ENCODE measurements at places on chromosomes 1 and 21.
A peak's percentile ranks its signal among the peaks of the same experiment; 100 is the strongest.

GRCh38 chr1:239563681-239564080 lies 177.3 kb downstream of the CHRM3 start:
- no peak for DNase-seq

GRCh38 chr1:185420588-185421081 lies 103.6 kb upstream of the IVNS1ABP start:
- no peak for DNase-seq

DNA sequence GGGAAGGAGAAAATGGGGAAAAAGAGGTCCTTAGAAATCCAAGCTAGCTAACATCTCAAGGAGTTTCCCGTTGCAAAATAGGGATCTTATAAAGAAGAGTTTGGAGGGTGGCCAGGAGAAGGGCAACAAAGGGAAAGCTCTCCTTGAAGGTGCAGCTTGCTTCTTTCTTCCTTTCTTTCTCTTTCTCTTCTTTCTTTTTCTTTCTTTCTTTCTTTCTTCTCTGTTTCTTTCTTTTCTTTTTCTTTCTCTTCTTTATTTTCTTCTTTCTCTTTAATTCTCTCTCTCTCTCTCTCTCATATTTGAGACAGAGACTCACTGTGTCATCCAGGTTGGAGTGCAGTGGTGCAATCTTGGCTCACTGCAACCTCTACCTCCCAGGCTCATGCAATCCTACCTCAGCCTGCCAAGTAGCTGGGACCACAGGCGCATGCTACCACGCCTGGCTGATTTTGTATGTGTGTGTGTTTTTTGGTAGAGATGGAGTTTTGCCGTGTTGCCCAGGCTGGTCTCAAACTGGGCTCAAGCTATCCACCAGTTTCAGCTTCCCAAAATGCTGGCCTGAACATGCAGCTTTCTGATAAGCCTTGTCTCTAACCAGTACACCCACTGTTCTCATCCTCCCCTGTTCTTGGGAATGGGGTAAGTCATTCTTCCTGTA lies 44.4 kb downstream of the RNF11 start:
- no peak for DNase-seq

DNA sequence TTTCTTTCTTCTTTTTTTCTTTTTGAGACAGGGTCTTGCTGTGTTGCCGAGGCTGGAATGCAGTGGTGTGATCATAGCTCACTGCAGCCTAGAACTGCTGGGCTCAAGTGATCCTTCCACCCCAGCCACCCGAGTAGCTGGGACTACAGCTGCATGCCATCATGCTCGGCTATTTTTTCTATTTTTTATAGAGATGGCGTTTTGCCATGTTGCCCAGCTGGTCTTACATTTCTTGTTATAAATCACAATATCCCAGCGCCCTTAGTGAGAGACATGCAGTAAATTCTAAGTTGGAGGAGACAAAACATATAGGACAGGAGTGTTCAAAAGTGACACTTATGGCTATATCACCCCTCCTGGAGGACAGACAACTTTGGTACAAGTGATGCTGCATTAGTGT lies 31.3 kb upstream of the ACTN2 start:
- DNase-seq = no peak

DNA sequence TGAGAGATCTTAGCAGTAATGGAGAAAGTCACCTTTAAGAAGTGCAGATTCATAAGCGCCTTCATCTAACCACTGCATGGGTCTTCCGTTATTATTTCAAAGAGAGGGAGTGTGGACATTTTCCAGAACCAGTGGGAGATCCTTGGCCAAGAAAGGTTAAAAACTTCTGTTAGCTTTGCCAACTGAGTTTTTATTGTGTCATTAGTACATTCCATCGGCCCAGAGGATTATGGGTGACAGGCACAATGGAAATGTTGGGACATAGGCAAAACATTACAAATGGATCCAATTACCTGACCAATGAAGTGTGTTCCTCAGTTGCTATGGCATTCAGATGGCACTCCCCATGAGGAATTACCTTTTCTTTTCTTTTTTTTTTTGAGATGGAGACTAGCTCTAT lies 115.5 kb downstream of the PPIAL4G start:
- DNase-seq = no peak

- DNase-seq = no peak
Observed at GRCh38 chr1:39086865-39087409, 60.8 kb downstream of the NDUFS5 start.

GRCh38 chr1:161391611-161392010 lies 23.9 kb upstream of the CFAP126 start:
- no peak for DNase-seq

GRCh38 chr1:110155878-110156522 lies 5.7 kb downstream of the SLC6A17 start:
- peak; percentile 72 for DNase-seq

DNA sequence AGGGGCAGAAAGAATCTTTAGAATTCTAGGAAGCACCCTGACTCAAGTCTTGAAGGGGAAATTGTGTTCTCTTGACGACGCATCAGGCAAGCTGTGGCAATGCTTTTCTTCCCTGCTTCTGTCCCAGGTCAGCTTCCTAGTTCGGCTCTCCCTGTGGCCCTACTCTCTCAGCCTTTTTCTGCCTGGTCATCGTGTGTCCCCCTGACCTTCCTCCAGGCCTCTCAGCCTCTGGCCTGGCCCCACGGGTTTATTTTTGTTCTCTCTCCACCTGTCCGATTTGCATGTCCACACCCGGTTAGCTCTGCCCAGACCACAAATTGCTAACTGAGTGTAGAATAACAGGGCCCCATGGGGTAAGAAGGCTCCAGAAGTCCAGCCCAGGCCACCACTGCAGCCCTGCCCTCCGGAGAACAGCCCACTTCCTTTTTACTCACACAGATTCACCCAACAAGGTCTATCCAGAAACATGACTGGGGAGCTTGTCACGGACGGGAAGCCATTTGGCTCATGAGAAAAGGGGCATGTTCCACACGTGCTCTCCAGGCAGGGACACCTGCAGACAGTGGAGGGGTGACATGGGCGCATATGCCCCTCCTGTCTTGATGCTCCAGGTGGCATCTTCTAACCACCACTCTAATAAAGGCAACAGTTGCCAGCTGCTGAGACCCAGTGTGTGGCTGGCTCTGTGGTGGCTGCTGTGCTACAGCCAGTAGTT lies 9.8 kb downstream of the KCNN3 start:
- peak; percentile 96 for DNase-seq

GRCh38 chr1:248776991-248777390 lies 21.4 kb upstream of the LYPD8 start:
- DNase-seq = no peak

GRCh38 chr1:28027660-28028059 lies 60.8 kb downstream of the EYA3 start:
- DNase-seq = no peak

GRCh38 chr1:69271587-69272125 lies 296.1 kb upstream of the LRRC7 start:
- DNase-seq = no peak

DNA sequence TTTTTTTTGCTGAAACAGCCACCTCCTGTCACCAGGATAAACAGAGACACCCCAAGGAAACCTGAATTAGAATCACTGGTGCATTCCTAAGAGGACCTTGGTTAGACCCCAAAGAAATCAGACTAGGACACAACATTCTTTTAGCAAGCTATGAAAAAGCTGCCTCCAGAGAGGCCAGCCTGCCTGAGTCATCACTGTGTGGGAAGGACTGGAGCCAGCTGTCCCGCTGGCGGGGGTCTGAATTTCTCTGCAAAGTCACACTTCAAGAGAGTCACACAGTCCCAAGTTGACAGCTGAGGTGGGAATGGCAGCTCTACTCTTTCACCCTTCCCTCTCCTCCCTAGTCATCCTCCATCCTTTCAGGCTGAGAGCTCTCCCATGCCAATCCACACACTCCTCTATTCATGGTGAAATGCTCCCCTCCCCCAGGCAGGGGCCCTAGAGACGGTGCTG lies 405.0 kb upstream of the POU3F1 start:
- DNase-seq = no peak

- DNase-seq = no peak
Observed at GRCh38 chr1:33944846-33945245, 81.0 kb downstream of the HMGB4 start.

Measured in Karpas-422 (cell line).